ENCODE measurements at places on chromosomes 3 and 15. TPM values are rescaled to one million over a fixed set of nuclear protein-coding genes. Genes with fewer than 3 reads are reported as not detected.

GRCh38 chr3:43879166-43879565 is 188.4 kb downstream of the ABHD5 start:
- no peak for DNase-seq

CFAP20DC gene
- 3.4 TPM for total RNA-seq

DNA sequence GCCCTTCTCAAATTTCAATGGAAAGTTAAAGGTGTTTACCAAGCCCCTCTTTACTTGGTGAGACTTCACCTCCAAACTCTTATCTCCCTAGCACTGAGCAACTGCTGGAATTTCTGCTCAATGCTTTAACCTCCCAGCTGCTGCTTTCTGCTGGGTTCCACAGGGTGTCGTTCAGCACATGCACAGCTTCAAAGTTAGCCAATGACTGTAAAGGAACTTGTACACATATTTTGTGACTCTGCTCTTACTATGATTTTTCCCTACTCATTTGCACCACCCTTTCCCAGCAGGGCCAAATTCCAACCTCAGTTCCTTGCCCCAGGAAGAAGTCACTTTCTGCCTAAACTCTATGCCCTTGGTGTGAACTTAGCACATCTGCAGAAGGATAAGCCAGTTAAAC is 89.7 kb downstream of the ULK4 start:
- DNase-seq = no peak

DNA sequence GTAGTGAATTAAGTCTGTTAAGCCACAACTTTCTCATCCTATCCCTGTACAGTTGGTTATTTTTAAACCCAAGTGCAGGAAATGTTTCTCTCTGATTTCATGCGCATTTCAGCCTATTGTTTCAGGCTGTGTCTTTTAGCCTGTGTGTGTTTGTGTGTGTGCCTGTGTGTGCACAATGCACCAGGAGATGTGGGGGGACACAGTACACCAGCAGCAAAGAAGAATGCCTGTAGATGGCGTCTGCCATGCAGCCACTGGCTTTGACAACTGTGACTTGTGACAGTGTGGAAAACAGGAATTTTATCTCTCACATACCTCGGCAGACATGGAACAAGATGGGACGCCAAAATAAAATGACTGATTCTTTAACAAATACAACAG is 43.6 kb upstream of the PLXNA1 start:
- no peak for DNase-seq

All from Daoy (cell line).